Stimulated activated CD8-positive, alpha-beta memory T cell treated with anti-CD3 and anti-CD28 coated beads, Interleukin-12 subunit alpha, Interleukin-12 subunit beta, amount 100 ng/mL, for 1 hour (primary cell): ENCODE measurements at places on chromosomes 1 and 21.

GRCh38 chr1:30144831-30145230 lies 578.6 kb downstream of the MATN1 start:
- no peak for DNase-seq

GRCh38 chr1:52602856-52603600 lies 857 bp downstream of the GPX7 start:
- DNase-seq = no peak

GRCh38 chr21:15894596-15894995 lies 164.8 kb downstream of the USP25 start:
- no peak for DNase-seq

- DNase-seq = no peak
Observed at GRCh38 chr1:206415942-206416341, 54.3 kb upstream of the IKBKE start.

DNA sequence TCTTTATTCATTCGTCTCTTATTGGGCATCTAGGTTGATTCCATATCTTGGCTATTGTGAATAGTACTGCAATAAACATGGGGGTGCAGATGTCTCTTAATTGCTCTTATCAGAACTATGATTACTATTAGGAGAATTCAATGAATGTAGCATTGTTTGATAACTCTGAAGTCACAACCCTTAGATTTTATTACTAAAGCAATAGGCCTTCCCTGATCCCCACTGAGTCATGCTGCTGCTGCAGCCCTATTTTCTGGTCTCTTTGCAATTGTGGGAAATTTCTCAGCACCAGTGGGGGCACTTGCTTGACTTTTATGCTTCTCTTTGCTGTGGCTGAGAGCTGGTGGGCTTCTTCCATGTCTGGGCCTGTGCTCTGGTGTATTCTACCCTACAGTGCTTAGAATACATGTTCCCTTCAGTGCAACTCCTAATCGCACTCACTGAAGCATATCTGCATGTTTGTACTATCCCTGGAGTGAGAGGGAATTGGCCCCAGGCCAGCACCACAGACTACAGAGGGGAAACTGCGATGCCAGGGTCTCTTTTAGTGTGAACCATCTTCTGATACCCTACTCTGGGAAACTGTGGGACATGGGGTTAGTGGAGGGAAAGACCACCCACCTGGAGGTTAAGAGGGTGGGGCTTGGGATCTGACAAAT lies 52.2 kb upstream of the ROR1 start:
- no peak for DNase-seq

- no peak for DNase-seq
Observed at GRCh38 chr1:154611150-154611862, 3.3 kb upstream of the ADAR start.

DNA sequence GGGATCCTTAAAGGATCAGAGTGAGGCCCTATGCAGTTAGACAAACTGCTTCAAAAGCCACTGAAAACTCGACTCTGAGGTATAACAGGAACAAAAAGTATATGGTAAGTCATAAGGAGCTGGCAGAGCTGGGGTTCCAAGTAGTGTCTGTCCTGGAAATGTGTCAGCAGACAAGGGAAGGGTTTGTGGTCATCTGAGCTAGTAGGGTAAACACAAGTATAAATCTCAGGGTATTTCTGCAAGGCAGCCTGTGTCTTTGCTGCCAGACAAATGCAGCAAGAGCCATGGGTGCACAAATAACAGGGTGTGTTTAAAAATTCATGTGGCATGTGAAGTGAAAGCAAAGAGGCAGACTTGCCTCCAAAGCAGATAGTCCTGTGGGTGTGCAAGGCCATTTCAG lies 759.0 kb upstream of the ADAMTS5 start:
- DNase-seq = no peak

- DNase-seq = no peak
Observed at GRCh38 chr1:89518221-89518631, 6.4 kb upstream of the LRRC8B start.

DNA sequence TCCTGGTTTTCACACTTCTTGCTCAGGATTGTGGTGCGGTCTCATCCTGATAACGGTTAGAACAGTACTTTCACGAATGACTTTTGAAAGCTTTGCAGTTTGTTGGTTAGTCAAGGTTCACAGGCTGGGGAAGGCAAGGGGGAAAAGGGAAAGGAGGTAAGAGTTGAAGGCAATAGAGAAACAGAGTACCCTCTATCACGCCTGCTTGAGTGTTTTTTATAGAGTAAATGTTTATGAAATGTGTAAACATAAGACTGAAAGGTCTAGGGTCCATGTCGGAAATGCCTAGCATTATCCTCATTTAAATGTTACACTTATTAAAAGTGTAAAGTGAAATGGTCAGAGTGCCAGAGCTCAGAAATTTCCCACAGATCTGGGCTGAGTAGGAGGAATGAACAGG lies 167.4 kb downstream of the URB2 start:
- no peak for DNase-seq

DNA sequence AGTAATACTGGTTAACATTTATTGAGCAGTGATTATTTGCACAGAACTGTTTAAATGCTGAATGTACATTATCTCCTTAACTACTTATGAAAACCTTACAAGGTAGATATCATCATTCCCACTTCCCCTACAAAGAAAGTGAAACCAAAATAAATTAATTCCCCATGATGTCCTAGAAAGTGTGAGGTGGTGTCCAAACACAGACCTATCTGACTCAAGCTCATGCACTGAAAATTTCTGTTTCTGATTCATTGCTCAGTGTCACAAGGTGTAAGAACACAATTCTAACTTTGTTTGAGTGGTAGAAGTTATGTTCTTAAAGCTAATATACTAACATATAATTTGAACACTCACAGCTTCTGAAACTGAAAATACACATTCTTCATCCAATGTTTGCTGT lies 178.7 kb downstream of the MRPL39 start:
- no peak for DNase-seq

DNA sequence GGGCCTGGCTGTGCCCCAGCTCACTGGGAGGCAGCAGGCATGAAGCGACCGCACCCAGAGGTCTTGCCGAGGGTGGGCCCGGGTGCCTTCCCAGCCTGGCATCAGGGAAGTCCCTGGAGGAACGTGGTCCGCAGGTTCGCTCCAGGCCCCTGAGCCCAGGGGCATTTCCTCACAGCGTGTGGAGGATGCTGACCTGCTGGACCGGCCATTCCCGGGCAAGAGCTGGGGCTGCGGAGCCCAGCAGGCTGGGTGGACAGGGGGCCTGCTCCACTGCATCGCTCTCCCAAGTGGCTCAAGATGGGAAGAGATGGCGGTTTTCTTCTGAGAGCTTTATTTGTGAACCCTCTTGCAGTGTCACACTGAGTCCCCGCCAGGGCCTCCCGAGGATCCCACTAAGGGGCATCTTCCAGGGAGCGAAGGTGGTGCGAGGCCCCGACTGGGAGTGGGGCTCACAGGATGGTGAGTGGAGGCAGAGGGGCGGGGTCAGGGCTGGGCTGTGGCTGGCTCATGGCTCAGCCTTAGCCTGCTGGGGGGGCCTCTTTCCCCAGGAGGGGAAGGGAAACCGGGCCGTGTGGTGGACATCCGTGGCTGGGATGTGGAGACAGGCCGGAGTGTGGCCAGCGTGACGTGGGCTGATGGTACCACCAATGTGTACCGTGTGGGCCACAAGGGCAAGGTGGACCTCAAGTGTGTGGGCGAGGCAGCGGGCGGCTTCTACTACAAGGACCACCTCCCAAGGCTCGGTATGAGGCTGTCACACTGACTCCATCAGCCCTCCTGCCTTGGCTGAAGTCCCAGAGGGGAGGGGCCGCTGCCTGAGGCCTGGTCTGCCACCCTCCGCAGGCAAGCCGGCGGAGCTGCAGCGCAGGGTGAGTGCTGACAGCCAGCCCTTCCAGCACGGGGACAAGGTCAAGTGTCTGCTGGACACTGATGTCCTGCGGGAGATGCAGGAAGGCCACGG lies 7.2 kb upstream of the MMP23B start:
- DNase-seq = no peak

DNA sequence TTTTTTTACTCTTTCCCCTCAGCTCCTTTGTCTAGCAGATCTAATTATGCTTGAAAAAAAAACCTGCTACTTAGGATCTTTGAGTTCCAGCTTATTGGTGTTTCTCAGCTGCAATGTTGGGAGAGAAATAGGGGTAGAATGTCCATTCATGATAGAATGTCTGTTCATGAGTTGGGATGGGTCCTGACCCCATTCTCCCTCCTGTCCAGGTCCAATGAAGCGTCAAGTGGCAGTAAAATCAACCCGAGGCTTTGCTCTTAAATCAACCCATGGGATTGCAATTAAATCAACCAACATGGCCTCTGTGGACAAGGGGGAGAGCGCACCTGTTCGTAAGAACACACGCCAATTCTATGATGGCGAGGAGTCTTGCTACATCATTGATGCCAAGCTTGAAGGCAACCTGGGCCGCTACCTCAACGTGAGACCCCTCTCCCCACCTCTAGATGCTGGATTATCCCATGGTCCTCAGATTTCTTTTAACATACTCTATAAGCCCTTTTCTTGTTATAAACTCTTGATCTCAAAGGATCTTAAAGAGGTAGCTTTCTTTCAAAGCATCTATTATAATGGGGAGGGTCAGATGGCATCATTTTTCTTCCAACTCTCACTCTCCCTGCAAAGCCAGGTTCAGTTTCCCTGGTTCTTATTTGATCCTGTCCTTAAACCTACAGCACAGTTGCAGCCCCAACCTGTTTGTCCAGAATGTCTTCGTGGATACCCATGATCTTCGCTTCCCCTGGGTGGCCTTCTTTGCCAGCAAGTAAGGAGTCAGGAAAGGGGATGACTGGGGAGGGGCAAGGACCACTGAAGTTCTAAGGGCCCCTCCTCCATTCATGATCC lies 11.1 kb downstream of the CERS2 start:
- no peak for DNase-seq

DNA sequence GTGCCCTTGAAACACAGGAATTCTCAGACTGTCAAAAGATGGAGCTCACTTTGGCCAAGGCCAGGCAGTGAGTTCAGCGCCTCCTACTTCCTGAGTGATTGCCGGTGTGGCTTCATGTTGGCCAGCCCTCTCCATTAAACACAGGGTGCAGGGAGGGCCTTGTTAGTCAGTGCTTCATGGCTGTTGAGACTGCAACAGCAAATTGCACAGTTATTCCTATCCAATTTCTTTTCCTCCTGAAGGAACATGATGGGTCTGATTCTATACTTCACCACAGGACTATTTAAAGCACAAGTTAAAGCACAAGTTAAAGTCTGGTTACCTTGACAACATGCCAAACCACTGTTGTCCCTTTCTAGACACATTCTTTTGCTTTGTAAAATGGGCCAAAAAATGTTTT lies 156.6 kb downstream of the SIPA1L2 start:
- DNase-seq = no peak

- no peak for DNase-seq
Observed at GRCh38 chr1:234707641-234708040, 97.7 kb upstream of the IRF2BP2 start.

DNA sequence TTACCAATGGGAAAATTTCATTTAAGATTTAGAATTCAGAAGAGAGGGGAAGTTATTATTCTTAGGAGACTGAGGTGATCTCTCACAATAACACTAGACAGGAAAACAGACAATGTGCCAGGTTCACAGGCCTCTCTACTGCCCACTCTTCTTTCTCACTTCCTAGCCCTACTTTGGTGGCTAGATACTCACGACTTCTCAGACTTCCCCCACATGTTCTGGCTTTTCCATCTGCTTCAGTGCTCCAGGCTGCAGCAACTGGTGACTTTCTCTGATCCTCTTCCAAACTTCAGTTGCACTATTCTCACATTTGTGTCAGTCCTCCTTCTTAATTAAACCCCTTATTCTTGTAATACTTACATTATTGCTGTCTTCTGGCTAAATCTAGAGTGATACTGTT lies 208.7 kb upstream of the KCTD3 start:
- DNase-seq = no peak

GRCh38 chr1:117821774-117822482 lies 107.5 kb downstream of the GDAP2 start:
- no peak for DNase-seq

DNA sequence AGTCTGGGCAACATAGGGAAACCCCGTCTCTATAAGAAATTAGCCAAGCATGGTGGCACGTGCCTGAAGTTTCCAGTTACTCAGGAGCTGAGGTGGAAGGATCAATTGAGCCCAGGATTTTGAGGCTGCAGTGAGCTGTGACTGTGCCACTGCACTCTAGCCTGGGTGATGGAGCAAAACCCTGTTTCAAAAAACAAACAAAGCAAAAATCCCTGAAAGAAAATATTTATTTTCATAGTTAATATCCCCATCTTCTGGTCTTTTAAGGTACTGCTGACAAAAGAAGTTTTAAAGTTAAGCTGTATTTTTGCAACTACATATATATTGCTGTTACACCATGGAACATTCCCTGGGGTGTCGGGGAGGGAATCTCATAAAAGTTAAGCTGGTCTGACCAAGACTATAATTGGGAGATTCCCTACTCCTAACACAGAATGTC lies 26.0 kb downstream of the VAMP4 start:
- no peak for DNase-seq

DNA sequence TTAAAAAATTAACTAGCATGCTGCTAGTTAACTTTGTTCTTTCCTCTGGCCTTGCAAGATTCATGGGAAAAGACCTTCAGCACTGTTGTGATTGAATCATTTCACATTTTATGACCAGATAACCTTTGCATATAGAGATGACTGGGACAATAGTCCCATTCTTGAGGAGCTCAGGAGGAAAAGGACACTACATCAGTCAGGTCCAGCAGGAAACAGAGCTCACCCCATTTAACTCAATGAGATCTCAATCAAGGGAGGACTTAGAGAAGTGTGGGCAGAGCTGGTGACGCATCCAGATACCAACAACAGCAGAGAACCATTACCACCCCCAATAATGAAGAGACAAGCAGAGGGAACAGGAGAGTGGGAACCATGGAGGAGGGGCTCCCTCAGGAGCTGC lies 109.4 kb upstream of the GUCA2B start:
- no peak for DNase-seq

DNA sequence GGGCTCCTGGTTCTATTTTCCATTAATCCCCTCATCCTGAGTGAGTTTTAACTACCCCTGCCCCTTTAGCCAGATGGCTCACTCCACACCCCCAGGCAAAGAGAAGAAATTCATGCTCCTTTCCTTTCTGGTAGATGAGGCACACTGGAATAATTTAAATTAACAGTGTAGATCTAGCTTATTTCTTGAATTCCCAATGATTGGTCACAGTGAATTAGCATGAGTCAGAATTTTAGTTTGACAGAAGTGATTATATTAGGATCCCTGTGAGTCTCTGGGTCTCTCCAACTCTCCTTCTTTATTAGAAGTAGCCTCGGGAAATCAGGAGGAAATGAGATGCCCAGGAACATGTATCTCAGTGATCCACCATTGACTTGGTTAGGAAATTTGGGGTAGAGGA lies 103.1 kb upstream of the KAZN start:
- no peak for DNase-seq

GRCh38 chr1:184114818-184115398 lies 63.4 kb downstream of the TSEN15 start:
- no peak for DNase-seq

- DNase-seq = no peak
Observed at GRCh38 chr1:33381977-33382376, 48.9 kb downstream of the PHC2 start.

DNA sequence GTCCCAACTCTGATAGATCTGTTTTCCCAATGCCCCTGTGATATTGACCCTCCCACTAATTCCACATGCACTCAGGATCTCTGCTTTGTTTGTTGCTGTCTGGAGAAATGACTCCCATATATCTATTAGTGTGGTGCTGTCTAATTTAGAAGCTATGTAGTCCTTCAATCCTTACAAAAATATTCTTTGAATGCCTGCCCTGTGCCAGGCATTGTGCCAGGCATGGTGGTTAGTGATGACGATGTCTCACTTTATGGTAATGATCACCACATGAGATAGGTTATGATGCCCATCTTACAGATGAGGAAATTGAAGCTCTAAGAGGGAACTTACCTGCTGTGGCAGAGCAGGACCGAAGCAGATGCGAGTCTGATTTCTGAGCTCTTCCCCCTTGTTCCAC lies 12.9 kb downstream of the MYOG start:
- no peak for DNase-seq

- DNase-seq = no peak
Observed at GRCh38 chr1:33346927-33347649, 26.2 kb upstream of the A3GALT2 start.
